ENCODE measurements at places on chromosomes 4 and X. TPM values are rescaled to one million over a fixed set of nuclear protein-coding genes. Genes with fewer than 3 reads are reported as not detected.

Gene COL4A5
- polyA plus RNA-seq = 183 TPM

Gene PPEF2
- polyA plus RNA-seq = 0.06 TPM

Gene POF1B
- polyA plus RNA-seq = 0.28 TPM

Gene ARSJ
- 5.3 TPM for polyA plus RNA-seq

Gene TMEM271
- polyA plus RNA-seq = not detected

Gene PABPC1L2B
- not detected for polyA plus RNA-seq

Gene SMIM9
- not detected for polyA plus RNA-seq

Gene TKTL2
- not detected for polyA plus RNA-seq

Gene LAMTOR3
- 77.4 TPM for polyA plus RNA-seq

Gene NPY2R
- 0.14 TPM for polyA plus RNA-seq

Gene TXK
- polyA plus RNA-seq = 4.0 TPM

Gene TRIM60
- polyA plus RNA-seq = not detected

Gene SHROOM2
- polyA plus RNA-seq = 13.3 TPM

Gene SLC2A9
- 4.6 TPM for polyA plus RNA-seq

Gene PNMA6F
- not detected for polyA plus RNA-seq

Gene PPA2
- polyA plus RNA-seq = 102 TPM

Gene CSAG3
- polyA plus RNA-seq = not detected

Gene MXRA5
- polyA plus RNA-seq = 0.84 TPM

Gene MBTPS2
- polyA plus RNA-seq = 23.5 TPM

Gene TCEAL3
- 26.5 TPM for polyA plus RNA-seq

Gene PCDH19
- 0.58 TPM for polyA plus RNA-seq

Gene MAGEB17
- not detected for polyA plus RNA-seq

Gene GABRA4
- not detected for polyA plus RNA-seq

Gene ADH1A
- polyA plus RNA-seq = 17.6 TPM

Gene ATP8A1
- polyA plus RNA-seq = 42.0 TPM

Gene TSPAN6
- 113 TPM for polyA plus RNA-seq

Gene PRDM5
- 29.3 TPM for polyA plus RNA-seq

Gene NPNT
- 75.7 TPM for polyA plus RNA-seq

Gene GATA1
- 1.2 TPM for polyA plus RNA-seq

Gene AP1AR
- 29.0 TPM for polyA plus RNA-seq

Gene YY2
- 3.3 TPM for polyA plus RNA-seq

Gene CXCL13
- polyA plus RNA-seq = 0.58 TPM

Gene FUNDC2
- 105 TPM for polyA plus RNA-seq

Gene CHRNA9
- not detected for polyA plus RNA-seq

Gene EMCN
- polyA plus RNA-seq = 34.8 TPM

Gene ZDHHC15
- polyA plus RNA-seq = 8.1 TPM

Gene CXCL8
- 1.1 TPM for polyA plus RNA-seq

Gene SUPT20HL2
- polyA plus RNA-seq = not detected

Gene APBB2
- 57.7 TPM for polyA plus RNA-seq

Gene HOPX
- 36.9 TPM for polyA plus RNA-seq

Gene ASB5
- not detected for polyA plus RNA-seq

Gene USP11
- 124 TPM for polyA plus RNA-seq

Gene MAGEA9B
- not detected for polyA plus RNA-seq

Gene ASB12
- 0.44 TPM for polyA plus RNA-seq

Gene NAA11
- polyA plus RNA-seq = not detected

Gene HMGB2
- 410 TPM for polyA plus RNA-seq

Gene EFHC2
- polyA plus RNA-seq = 5.0 TPM

Gene PABPC1L2A
- not detected for polyA plus RNA-seq

Gene CDS1
- polyA plus RNA-seq = 21.0 TPM
